GM10248 (cell line): ENCODE measurements at places on chromosomes 4 and X.

GRCh38 chr4:88442689-88443191, 14.2 kb upstream of the HERC5 start:
- no peak for DNase-seq

GRCh38 chr4:75939890-75940691, 722 bp downstream of the NAAA start:
- DNase-seq, result peak; percentile 88

- DNase-seq, result no peak
These were observed 107.6 kb downstream of the PDLIM5 start for GRCh38 chr4:94559351-94559806.

DNA sequence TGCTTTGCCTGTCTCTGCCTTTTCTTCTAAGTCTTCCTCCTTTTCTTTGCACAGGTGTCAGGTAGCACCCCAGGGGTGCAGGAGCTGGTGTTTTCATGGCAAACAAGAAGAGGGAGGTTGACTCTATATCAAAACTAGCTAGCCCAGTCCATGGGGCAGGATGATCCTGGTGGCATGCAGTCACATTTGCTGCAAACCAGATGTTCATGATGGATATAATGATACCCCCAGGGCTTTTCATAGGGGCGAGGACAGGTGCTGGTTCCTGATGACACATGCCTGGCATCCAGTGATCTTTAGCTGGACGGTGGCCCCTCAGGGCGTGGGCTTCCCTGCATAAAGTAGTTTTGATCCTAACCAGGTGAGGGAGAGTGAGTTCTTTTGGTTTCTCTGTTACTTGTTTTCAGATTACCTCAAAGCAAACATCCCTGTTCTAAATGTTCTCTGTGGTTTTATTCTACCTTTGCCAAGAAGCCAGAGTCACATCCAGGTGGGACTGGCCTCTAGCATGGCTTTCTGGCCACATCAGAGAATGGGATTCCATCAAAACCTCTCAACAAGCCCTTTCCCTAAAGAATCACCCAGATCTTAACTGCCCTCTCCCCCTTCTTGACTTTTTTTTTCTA, 11.2 kb upstream of the UBA6 start:
- no peak for DNase-seq

DNA sequence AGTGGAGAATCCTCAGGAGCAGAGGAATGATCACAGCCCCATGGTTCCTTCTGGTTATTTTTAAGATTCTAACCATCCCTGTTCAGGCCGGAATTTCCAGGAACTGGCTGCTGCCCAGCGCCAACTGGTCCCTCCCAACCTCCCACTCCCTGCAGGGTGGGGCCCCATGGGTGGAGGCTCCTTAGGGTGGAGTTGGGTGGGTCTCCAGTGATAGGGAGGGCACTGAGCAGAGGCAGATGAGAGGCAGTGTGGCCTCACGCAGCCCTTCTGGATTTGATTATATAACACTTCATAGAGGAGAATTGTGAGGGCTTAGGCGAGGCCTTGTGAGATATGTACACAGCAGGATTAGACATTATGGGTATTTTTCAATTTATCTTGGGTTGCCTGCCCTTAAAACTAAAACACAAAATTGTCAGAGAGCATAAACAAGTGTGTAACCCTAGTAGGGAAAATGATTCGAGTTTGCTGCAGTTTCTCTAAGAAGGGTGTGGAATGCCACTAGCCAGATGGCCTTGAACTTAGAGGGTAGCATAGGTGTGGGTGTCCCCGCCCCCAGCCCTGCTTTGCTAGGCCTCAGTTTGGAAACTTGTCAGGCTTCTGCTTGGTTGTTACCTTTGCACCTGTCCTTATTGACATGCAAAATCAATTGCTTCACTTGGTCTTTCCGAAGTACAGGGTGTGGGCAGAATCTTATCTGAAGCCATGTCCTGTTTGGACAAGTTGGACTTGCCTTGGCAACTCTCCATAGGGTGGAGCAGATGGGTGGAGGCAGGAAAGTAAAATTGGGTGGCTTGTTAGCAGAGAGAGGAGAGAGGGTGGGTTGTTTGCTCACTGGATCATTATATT, 9.4 kb downstream of the KLF3 start:
- no peak for DNase-seq

- DNase-seq, result peak; percentile 43
These were observed 3.4 kb downstream of the RHOH start for GRCh38 chr4:40199999-40200874.

GRCh38 chrX:155056471-155056870, 14.5 kb downstream of the CMC4 start:
- no peak for DNase-seq

DNA sequence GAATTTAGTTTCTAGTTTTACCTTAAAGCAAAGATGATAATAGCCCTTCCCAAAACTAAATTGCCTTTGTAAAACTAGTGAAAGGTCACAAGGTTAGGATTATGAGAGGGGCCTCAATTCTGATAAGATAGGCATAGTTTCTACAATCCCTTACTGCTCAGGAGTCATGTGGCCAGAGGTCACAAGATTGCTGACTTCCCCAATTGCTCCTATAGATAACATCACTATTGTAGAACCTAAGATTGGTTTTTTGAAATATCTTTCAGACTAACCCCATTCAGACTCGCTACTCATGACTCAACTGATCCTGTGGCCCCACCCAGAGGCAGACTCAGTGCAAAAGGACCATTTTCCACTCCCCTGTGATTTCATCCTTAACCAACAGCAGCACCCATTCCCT, 70.3 kb downstream of the SCD5 start:
- no peak for DNase-seq

- peak; percentile 14 for DNase-seq
These were observed 22.7 kb downstream of the MAP9 start for GRCh38 chr4:155353923-155354540.

- DNase-seq, result no peak
These were observed 617 bp upstream of the GPR34 start for GRCh38 chrX:41688156-41688555.

- DNase-seq, result no peak
These were observed 74.2 kb downstream of the LIMCH1 start for GRCh38 chr4:41611881-41612871.

- no peak for DNase-seq
These were observed 104.0 kb upstream of the ACTRT1 start for GRCh38 chrX:128156204-128156603.

DNA sequence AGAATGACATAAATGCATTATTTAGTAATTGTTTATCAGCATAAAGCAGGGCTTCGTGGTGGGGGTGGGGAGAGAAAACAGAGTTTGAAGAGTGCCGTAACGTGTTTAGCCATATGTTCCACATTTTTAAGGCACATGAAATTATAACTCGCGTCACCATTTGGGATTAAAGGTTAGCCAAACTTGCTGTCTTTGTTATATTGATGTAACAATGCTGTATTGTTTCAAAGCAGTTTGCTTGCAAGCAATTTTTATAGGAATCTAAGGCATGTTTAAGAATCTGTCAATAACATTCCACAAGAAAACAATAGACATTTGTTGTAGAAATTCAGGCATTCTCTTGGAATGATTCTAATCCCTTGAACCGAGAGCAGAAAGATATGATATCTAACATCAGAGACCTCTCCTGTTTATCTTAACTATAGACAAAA, 78.3 kb downstream of the CLDN22 start:
- DNase-seq, result no peak

DNA sequence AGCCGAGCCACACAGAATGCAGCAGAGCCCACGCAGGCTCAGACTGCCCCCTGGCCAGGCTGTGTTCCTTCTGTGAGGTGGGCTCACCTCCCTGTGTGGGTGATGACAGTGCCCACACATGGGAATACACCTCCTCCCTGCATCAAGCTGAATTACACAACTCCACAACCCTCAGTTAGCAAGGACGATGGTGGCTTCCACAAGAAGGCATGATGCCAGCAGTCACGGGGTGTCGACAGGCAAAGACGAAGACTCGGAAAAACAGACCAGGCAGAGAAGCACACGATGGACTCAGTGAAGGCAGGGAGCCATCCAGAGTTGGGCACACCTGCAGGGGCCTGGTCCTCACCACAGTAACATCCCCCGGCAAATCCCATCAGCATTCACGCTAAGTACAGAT, 12.1 kb downstream of the LETM1 start:
- DNase-seq, result no peak

DNA sequence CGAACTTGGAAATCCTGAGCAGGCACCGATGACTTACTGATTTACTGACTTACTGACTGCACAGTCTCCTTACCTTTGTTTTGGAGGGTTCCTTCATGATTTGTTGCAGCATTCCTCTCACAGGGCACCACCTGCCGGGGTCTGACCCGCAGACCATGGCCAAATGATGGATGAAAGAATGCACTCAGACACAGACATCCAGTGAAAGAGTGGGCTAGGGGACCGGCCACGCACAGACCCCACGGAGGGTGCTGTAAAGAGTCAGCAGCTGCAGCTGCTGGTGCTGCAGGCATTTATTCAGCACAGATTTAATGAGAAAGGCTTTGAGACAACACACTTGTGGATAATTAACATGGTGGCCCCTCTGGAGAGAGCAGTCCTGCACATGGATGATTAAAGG, 3.4 kb downstream of the MAGEB5 start:
- no peak for DNase-seq

DNA sequence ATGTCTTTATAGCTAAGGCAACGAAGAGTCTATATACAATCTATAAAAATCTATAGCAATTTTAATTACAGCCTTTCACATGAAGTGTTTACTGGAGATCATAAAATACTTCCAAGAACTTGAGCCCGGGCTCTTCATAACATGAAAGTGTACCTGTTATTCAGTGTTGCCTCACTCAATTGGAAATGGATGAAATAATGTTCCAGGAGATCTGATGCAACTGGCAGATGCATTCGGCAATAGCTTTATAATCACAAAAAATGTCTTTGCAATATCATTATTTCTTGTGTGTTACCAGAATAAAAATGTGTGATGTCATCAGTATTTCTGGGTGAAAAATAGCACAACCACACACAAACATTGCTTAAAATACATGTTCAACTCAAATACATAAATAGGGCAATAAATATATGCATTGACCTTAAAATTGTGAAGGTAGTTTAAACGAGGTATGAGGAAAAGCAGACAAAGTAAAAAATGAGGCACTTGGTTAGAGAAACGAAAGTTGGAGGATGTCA, 1266.8 kb upstream of the PCDH7 start:
- no peak for DNase-seq

DNA sequence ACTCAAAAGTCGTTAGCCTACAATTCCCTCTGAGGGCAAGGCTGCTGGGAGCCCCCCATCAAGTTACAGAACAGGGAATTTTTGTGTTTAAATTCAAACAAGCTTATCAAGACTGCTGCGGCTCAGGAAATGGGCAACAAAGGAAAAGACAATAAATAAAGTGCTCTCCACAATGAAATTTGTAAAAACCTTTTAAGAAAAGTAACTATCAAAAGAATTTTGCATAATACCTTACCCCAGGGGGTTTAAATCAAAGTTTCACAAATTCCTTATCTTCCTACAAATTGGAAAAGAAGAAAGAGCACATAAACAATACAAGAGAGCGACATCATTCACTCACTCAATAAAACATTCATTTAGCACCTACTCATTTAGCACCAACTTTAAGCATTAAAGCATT, 97.9 kb upstream of the CCDC160 start:
- no peak for DNase-seq

GRCh38 chrX:79182616-79183015, 38.1 kb downstream of the GPR174 start:
- peak; percentile 20 for DNase-seq

GRCh38 chr4:6840062-6840976, 57.8 kb downstream of the KIAA0232 start:
- no peak for DNase-seq

GRCh38 chr4:71732066-71732465, 51.8 kb downstream of the GC start:
- DNase-seq, result no peak

DNA sequence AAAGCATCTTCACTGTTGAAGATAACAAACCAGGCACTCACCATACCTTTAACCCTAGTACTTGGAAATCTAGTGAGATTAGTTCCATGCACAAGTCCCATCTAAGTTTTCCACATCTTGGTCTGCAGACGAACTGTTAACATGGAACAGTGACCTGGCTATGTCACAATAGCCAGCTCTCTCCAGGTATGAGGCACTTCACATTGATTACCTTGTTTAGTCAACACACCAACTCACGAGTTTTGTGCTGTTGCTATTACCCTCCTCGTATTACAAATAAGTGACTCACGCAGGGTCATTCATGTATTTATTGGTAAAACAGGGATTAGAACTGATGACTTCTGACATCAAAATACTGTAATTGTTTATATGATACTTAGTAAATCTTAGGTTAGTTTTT, 36.4 kb upstream of the FRAS1 start:
- DNase-seq, result no peak
